ENCODE measurements at places on chromosomes 2 and 18. TPM values are rescaled to one million over a fixed set of nuclear protein-coding genes. Genes with fewer than 3 reads are reported as not detected.

Gene DNAJB2
- total RNA-seq = 25.5 TPM

Gene AGXT
- not detected for total RNA-seq

Gene MAB21L4
- total RNA-seq = not detected

Gene NPPC
- 2.2 TPM for total RNA-seq

Gene UGT1A10
- 0.23 TPM for total RNA-seq

Gene C1QL2
- 0.69 TPM for total RNA-seq

Gene UGT1A4
- not detected for total RNA-seq

Gene FAM110C
- total RNA-seq = 24.8 TPM

Gene TSGA10
- 9.9 TPM for total RNA-seq

- DNase-seq = peak; percentile 35
Observed at GRCh38 chr2:70258532-70258875, 567 bp downstream of the PCYOX1 start.

DNA sequence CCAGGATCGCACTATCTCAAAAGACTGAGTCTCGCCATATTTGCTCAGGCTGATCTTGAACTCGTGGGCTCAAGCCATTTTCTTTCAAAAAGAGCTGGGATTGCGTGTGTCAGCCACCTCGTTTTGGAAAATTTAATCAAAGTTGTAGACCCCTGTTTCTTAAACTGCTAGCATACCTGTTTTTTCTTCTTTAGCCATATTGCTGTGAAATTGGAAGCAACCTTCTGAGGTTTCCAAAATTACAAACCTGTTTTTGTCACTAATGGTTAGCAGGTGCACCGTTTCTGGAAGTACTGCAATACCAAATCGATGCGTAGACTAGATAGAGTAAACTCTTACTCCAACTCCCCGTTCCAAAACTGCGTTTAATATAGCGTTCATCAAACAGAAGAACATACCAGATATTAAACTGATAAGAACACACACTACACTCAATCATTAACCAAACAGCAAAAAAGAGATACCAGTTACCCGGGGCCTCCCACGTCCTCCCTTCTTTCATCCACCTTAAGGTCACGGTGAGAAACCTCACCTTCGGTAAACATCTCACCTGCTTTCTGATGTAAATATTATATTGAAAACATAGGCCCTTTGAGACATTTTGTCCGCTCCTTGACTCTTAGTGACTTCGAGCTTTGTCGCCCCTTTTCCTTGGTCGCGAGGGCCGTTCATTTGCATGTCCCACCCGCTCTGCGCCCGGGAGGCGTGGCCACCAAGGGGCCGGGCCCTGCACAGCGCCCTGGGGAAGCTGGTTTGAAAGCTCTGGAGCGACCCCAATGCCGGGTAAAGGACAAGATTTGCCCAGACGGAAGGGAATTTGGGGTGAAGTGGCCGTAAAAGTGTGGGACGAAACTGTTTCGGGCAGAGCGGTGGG is at the start of gene RNU2-63P:
Gene RNU2-63P (minus strand): TSS at position 462 of the 874 bp plus-strand sequence.
- peak; percentile 82 for DNase-seq

GRCh38 chr2:163345795-163346573 is 389.8 kb downstream of the FIGN start:
- peak; percentile 81 for DNase-seq

DNA sequence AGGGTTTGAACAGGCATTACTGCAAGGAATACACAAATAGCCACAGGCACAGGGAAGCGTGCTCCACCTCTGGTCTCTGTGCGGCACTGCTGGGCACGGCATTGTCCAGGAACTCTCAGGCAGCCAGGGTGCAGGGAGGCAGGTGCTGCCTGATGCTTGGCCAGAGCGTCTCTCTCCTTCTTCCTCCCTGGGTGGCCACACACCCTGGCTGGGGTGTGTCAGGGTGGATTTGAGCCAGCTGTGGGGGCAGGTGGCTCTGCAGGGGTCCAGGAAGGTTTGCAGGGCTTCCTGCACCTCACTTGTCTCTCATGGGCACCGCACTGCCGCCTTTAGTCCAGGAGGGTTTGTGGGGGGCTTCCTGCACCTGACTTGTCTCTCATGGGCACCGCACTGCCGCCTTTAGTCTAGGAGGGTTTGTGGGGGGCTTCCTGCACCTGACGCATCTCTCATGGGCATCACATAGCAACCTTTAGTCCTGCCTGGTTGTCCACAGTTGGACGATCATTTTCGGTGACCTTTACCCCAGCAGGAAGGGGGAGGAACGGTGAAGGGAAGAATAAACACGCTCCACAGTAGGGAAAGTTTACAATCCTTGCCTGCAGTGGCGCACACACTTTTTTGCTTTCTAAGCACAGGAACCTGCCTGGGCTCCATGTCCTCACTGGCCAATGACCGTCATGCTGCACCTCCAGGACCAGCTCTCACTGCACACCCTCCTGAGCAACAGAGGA is 332.9 kb downstream of the EIPR1 start:
- DNase-seq = no peak

DNA sequence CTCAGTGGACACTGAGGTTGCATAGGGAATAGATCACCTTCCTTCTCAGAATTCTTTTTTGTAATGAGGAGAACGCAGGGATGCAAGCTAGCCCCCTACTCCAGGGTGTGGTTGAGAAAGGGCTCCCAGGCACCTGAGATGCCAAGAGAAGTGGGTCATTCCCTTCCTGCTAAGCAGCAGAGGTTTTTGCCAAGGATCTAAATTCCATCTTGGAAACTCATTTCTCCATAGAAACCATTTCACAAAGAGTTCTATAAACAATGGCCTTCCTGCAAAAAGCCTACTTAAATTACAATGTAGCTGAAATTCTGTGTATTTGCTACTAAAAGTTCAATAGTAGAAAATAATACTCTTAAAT is 3.7 kb upstream of the PPP3R1 start:
- peak; percentile 62 for DNase-seq

DNA sequence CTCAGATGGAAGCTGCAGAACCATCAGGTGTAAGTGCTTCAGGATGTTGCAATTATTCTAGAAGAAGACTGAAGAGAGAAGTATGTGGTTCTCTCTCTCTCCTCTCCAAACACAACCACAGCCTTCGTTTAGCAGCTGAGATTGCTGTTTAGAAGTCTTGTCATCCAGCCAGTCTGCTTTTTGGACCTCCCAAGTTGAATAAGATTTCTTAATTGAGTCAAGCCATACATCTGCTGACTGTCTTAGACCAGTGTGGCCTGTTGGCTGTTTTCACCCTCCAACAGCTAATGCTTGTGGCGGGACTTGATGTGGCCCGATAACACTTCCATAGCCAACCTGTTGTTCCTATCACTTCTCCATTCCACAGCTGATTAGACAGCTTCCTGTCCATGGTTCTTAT is 91.3 kb upstream of the TMEM17 start:
- no peak for DNase-seq

DNA sequence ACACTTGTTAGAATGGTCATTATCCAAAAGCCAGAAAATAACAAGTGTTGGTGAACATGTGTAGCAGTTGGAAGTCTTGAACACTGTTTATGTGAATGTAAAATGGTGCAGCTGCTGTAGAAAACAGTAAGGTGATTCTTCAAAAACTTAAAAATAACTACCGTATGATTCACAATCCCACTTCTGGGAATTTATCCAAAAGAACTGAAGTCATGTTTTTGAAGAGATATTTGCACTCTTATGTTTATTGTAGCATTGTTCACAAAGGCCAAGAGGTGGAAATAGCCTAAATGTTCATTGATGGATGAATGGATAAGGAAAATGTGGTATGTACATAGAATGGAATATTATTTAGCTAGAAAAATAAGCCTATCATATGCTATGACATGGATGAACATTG is 6.3 kb upstream of the SPP2 start:
- no peak for DNase-seq

DNA sequence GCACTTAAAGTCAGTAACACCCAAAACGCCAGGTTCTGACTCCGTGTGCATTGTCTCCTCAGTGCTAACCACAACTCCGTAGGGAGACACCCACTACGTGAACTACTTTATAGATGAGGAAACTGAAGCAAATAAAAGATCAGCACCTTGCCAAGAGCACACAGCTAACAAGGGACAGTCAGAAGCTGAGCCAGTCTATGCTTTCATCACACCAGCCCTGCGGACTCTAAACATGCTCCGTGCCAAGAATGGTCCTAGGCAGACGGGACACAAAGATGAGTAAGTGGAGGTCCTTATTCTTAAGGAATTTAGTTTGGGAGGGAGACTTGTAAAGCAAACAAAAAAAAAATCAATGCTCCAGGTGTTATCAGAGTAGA is 9.6 kb downstream of the MBOAT2 start:
- DNase-seq = no peak

- DNase-seq = no peak
Observed at GRCh38 chr2:88269836-88270235, 99.7 kb downstream of the THNSL2 start.

DNA sequence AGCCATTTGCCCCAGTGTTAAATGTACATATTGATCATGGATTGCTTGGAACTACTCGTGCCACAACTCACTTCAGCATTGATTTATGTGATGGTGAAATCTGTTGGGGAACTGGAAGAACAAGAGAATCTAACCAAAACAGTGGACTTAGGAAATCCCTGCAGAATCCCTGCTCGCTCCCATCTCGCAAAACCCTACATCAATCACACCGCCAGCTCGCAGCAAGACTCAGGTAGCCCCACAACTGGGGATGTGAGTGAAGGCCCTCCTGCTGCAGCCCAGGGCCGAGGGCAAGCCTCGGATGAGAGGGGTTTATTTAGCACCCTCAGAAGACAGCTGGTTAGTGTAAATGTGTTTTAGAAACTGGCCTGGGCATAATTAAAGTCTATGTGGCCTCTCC is 171.6 kb downstream of the ANAPC1 start:
- DNase-seq = no peak

- DNase-seq = no peak
Observed at GRCh38 chr2:239467281-239467955, 66.6 kb upstream of the HDAC4 start.

Data from GM23338 (cell line).